ENCODE measurements at places on chromosomes 12 and 14. TPM values are rescaled to one million over a fixed set of nuclear protein-coding genes. Genes with fewer than 3 reads are reported as not detected.

GPX2 gene
- total RNA-seq: not detected

TTC9 gene
- 7.0 TPM for total RNA-seq

DNA sequence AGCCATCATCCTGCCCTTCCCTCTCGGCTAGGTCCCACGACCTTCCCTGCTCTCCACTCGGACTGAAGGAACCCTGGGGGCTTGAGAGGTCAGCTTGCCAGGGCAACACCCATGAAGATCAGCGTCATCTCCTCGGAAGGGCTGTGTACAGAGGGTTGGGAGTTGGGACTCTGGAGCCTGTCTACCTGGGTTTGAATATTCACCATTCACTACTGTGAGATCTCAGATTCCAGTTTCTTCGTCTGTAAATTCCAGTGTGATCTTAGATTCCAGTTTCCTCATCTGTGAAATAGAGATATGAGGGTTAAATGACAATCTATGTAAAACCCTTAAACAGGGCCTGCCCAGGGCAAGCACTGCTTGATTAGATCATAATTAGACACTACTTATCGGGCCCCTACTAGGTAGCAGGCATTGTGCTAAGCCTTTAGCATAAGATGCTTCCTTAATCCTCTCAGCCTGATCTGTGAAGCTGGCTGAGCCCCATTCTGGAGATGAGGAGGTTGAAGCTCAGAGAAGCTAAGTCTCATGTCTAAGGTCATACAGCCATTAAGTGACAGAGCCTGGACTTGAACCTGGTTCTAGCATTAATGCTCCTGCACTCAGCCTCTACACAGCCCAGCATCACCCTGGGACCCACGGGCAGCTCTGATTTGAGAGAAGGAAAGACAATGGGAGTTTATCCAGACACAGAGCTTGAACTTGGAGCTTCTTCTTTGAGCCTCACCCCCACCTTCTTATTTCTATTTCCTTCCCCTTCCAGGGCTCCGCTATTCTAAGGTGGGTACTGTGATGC lies 612 bp upstream of the ZDHHC22 start:
- no peak for DNase-seq

KIF26A gene
- total RNA-seq: 0.31 TPM

- DNase-seq: no peak
These were observed 14.6 kb downstream of the ATXN7L3B start for GRCh38 chr12:74552201-74552600.
